ENCODE measurements at places on chromosomes 4 and X. TPM values are rescaled to one million over a fixed set of nuclear protein-coding genes. Genes with fewer than 3 reads are reported as not detected.
A peak's percentile ranks its signal among the peaks of the same experiment; 100 is the strongest.

DNA sequence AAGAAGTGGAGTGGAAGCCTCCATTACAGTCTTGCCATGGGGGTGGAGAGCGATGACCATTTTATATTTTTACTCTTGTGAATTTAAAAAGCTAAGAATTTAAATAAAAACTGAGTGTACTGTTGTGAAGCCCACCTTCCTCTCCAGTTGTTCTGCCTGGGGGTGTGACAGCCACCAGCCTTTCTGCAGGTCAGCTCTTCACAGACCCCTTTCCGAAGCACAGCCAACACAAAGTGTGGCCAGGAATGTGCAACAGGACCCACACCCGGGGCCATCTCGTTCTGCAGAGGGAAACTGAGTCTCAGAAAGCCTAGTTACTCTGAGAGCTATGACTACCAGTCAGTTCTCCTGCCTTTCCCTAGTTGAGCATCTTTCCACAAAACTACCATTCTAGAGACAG, 1.4 kb downstream of the GRPEL1 start:
- peak; percentile 57 for DNase-seq

DNA sequence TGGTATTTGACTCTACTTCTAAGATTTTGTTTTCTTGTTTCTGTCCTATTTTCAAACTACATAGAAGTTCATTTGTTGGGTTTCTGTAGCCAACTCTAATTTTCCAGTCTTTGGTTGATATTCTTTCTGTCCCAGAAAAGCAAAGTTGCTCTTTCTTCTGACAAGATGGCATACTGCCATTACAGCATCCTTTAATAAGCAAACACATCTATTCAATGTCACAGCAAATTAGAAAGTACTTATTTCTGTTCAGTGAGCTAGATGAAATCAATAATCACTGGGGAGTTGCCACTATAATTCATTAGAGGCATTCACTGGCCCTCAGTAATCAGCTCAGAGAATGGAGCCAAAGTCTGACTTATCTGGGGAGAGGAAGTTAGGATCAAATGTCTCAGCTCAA, 1258.0 kb upstream of the IGFBP7 start:
- no peak for DNase-seq

- no peak for DNase-seq
These were observed 66.7 kb upstream of the DHX15 start for GRCh38 chr4:24650849-24651640.

- DNase-seq: no peak
These were observed 135.1 kb downstream of the IRS4 start for GRCh38 chrX:108601276-108601675.

DNA sequence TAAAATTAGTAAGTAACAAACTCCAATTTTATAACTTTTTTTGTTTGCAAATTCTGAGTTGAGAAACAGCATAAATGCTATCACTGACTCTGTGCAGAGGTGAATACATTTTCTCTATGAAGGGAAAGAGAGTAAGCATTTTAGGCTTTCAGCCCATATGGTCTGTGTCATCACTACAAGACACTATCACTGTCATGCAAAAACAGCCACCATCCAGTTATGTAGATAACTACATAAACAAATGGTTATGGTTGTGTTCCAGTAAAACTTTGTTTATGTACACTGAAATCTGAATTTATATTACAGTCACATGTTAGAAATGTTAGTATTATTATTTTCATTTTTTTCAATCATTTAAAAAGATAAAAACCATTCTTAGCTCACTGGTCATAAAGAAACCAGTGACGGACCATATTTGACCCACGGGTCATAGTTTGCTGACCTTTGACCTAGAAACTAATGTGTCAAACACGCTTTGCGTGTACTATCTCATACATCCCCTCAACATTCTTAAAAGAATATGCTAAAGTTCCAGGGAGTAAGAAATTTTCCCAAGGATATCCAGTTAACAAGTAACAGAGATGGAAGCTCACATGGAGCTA, 29.1 kb downstream of the RASGEF1B start:
- DNase-seq: no peak

- no peak for DNase-seq
These were observed 215.0 kb downstream of the HTR2C start for GRCh38 chrX:114798907-114799306.

DNA sequence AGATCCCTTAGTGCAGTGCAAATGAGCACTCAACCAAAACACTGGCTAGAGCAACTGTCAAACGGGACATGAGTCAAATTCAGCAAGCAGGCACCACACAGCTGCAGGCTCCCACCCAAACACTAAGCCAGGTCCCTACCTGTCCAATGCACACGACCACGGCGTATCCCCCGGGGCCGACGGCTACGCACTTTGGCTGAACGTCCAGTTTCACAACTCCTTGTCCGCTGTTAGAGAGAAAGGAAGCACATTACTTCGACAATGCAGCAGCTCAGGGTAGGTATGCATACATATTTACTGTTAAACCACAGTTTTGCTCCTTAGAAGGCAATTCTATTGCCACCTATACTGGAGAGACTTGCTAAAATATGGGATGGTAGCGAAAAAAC, 35.4 kb downstream of the WDR1 start:
- DNase-seq: no peak

DNA sequence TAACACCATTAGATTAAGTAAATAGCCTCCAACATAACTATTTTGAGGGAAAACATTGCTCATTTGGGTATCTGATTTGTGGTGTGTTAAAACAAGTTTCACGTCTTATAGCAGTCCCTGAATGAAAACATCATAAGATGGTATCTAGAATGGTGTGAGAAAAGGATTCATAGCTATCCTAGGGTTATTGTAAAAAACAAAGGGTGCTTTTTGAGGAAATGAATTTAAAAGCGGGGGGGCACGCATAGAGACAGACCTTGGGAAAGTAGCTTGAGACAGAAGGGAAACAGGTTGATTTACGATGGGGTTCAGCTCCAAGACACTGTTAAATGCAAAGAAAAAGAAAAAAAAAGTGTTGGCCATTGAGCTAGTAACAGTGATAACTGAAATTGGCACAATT, 768 bp upstream of the CXCL10 start:
- no peak for DNase-seq

GRCh38 chrX:3712051-3712869, 1.2 kb downstream of the PRKX start:
- DNase-seq: peak; percentile 70

GRCh38 chr4:168837922-168838321, 172.1 kb downstream of the CBR4 start:
- no peak for DNase-seq

GRCh38 chr4:141922236-141922635, 285.9 kb downstream of the IL15 start:
- DNase-seq: no peak

DNA sequence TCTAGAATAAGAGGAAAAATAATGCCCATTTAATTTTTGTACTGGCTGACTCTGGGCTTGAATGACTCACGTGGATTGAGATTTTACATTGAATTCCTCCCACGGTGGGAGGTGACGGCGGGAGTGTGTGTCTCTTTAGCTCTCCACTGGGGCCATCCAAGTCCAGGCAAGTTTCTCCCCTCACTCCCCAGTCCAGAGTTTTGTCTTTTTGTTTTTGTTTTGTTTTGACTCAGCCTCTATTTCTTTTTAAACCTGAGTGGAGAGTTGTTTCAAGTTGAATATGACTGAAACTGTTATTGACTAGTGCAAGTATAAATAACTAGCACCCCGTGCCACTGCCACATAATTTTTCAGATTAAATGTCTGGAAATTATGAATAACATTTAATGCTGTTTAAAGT, 13.6 kb downstream of the CHST7 start:
- DNase-seq: peak; percentile 59

DNA sequence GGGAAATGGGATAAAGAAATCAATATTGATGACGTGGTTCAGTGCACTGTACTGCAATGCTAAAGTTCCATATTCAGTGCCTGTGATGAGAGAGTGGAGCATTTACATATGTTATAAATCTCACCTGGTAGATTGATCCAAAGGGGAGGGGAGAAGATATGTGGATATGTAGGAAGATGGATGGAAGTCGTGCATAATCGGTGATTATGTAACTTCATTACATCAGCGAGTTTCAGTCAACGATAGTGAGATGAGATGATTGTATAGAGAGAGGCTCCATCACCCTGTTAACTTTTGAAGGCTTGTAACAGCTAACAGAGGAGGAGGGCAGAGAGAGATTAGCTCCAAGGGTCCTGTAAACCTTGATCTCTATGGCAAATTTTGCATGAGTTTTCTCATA, 1.8 kb downstream of the IL1RAPL1 start:
- DNase-seq: no peak

DNA sequence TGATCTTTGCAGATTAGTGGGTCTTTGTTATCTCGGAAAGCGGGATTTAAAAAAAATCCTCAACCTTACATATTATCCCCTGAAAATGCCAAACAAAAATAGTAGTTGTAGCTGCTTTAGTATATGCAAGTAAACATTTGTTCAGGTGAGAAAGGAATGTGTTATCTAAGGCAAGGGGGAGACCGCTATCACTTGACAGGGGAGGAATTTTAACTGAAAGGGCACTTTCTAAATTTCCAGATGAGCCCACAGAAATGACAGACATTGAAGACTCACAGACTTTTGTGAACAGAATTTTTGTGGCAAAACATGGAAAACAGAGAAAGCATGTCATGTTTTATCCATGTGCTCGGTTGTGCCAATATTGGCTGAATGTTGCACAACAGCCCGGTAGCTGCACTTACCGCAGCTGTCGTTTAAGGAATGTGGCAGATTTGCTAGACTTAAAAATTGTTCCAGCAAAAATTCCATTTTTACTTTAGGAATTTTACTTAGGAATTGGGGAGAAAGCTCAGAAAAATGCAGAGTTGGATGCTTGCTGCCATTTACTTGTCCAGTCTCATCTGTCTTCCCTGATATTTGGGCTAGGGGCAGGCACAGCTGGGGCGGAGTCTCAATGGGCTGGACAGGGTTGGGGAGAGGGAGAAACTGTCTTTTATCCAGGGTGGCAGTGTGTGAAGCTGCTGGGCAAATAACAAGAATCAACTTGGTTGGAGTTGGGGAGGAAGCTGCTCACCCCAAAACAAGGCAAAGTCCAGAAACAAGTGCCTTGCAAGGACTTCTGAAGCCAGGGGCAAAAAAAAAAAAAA, 94.6 kb upstream of the RPS6KA3 start:
- DNase-seq: no peak

- no peak for DNase-seq
These were observed 3.7 kb upstream of the HDAC8 start for GRCh38 chrX:72576141-72576894.

- DNase-seq: no peak
These were observed 20.7 kb downstream of the ZNF280C start for GRCh38 chrX:130247996-130248395.

DNA sequence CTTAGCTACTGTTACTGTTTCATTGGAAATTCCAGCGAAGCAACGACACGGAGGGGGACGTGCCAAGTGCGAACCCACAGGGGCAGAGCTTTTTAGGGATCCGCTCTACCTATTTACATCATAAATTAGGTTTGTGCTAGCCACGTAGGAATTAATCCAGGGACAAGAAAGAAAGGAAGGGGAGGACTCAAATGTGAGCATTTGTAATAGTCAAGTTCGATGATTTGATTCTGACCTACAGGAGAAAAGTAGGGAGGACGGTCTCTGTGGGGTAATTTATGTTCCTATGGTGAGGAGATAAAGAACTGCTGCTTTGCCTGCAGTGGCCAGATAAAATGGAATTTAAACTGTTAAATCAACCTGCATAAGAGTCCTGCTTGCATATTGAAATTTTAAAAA, 1.7 kb downstream of the INTS6L start:
- DNase-seq: no peak

Gene QRFPR
- total RNA-seq: not detected

Gene NUP62CL
- total RNA-seq: 1.1 TPM

Gene PUDP
- 17.4 TPM for total RNA-seq

Gene GAGE12H
- not detected for total RNA-seq

Gene HMX1
- not detected for total RNA-seq

Gene CC2D2A
- total RNA-seq: not detected

Gene CT83
- total RNA-seq: not detected

Measured in activated CD4-positive, alpha-beta T cell treated with anti-CD3 and anti-CD28 coated beads, Interleukin-2, amount 10 ng/mL, durations not matched to agents 24 days and 14 days (primary cell).